RKO (cell line): ENCODE measurements at places on chromosomes 3 and 15.
A peak's percentile ranks its signal among the peaks of the same experiment; 100 is the strongest.

- DNase-seq = no peak
Observed at GRCh38 chr3:196894557-196895295, 27.0 kb downstream of the SENP5 start.

- DNase-seq = no peak
Observed at GRCh38 chr3:47016086-47016933, 36.8 kb downstream of the NBEAL2 start.

- no peak for DNase-seq
Observed at GRCh38 chr3:190595179-190595795, 81.4 kb downstream of the IL1RAP start.

GRCh38 chr15:35557544-35557943 is 11.6 kb upstream of the DPH6 start:
- peak; percentile 84 for DNase-seq

GRCh38 chr3:8767256-8767666 is 2.2 kb downstream of the OXTR start:
- DNase-seq = no peak

- DNase-seq = no peak
Observed at GRCh38 chr15:41832875-41833274, 5.0 kb downstream of the JMJD7 start.

- no peak for DNase-seq
Observed at GRCh38 chr3:108051005-108051404, 39.8 kb downstream of the CD47 start.

- DNase-seq = no peak
Observed at GRCh38 chr3:149198611-149199010, 23.0 kb downstream of the CP start.

DNA sequence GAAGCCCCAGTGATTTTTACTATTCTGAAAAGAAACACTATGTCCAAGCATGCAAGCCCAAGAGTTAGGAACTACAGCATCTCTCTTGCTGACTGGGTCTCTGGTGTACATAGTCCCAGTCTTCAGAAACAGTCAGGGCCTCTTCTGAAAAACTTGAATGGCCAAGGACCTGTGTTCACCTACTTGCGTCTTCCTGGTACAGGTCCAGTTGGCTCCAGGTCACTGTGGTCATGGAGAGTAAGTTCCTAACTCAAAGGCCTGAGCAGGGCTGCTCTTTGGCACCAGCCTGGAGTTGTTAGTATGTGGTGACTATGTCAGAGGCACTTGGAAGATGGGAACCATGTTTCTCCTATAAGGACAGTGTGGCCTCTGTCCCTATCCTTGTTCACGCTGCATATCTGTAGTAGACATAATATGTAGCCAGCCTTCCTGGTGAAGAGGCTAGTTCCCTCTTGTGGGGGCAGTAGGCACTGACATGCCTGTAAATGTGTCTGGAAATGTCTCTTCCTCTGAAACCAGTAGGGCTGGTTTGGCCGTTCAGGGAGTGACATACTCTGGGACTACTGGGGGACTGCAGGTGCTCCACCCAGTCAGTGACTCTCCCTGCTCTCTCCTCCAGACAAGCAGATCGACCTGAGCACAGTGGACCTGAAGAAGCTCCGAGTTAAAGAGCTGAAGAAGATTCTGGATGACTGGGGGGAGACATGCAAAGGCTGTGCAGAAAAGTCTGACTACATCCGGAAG is 2.6 kb upstream of the RBM15B start:
- peak; percentile 75 for DNase-seq

DNA sequence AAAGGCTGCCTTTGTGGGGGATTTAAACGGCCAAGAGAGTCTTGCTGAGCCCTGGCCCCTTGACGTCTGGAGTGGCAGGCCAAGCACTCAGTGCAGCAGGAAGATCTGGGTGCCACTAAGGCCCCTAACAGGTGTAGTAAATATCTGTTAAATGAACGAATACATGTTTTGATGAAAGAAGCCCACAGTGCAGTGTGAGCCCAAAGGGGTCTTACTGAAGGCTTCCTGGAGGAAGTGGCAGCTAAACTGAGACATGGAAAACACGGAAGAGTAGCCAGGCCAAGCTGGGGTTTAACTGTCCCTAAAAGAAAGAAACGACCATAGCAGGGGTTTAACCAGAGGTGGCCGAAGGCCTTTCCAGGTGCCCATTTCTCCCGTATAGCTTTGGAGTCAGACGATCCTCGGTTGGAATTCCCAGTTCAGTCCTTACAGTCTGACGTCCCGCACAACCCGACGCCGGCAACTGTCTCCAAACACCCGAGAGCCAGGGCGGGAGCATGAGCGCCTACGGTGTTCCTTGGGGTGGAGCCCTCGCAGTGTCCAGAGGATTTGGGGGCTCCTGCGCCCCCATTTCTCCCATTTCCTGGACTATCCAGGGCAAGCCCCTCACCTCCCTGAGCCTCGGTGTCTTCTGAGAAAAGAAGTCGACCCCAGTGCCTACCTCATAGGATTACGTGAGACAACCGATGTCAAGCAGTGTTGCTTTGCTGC is 910 bp upstream of the ABHD6 start:
- no peak for DNase-seq

GRCh38 chr3:100936931-100937330 is 56.3 kb downstream of the ABI3BP start:
- DNase-seq = no peak

DNA sequence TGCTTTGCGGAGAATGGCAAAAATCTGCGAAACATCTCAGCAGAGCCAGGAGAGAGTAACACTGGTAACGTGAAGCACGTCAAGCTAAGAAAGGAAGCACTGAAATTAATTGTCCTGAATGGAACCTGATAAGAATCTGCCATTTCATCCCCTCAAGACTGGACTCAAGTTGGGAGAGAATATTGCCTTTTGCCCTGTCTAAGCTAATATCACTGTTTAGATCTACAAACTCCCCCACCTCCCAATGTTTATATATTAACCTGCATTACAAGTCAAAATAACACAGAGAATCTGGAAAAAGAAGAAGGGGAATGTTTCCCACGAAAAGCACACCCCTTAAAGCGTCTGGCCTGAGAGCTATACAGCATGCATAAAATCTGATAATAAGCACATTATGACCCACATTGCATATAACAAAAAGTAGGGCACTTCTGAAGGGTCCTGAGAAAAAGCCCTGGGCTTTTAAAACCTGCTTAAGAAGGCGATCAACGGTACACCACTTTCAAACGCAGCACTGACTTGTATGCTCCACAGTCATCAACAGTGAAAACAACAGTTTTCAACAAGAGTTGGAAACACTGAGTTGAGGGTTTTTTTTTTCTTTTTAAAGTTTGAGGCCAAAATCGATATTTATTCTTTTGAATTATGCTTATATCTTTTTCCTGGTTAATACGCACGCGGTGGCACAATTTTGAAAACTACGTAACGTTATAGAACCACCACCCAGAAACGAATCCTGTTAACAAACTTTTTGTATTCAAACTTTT is 1.4 kb upstream of the KAT2B start:
- DNase-seq = no peak

- no peak for DNase-seq
Observed at GRCh38 chr15:45777781-45778180, 143.0 kb downstream of the SQOR start.
